ENCODE measurements at places on chromosomes 2 and 18. TPM values are rescaled to one million over a fixed set of nuclear protein-coding genes. Genes with fewer than 3 reads are reported as not detected.

Gene IL36G
- total RNA-seq, result not detected

Gene C1QL2
- 0.29 TPM for total RNA-seq

Gene NEURL3
- 0.87 TPM for total RNA-seq

Gene CYS1
- total RNA-seq, result 1.3 TPM

Gene DPP10
- not detected for total RNA-seq

Gene ITPRIPL1
- not detected for total RNA-seq

Gene INSIG2
- total RNA-seq, result 12.4 TPM

Gene CTAGE1
- not detected for total RNA-seq

Gene ALK
- not detected for total RNA-seq

Gene MCEE
- total RNA-seq, result 14.0 TPM

Gene IL36B
- total RNA-seq, result not detected

Gene IKZF2
- 0.13 TPM for total RNA-seq

Gene ADCYAP1
- total RNA-seq, result not detected

Gene LCLAT1
- total RNA-seq, result 16.4 TPM

Gene RPRM
- total RNA-seq, result not detected

Gene TEKT4
- total RNA-seq, result not detected

Gene MC2R
- not detected for total RNA-seq

Gene AQP12A
- not detected for total RNA-seq

Gene ABCG8
- total RNA-seq, result not detected

Gene IGFBP2
- total RNA-seq, result 93.5 TPM

Gene CIB4
- total RNA-seq, result 0.50 TPM

Gene PDCD1
- total RNA-seq, result not detected

Gene ZNF516
- total RNA-seq, result 4.1 TPM

Gene ANKMY1
- total RNA-seq, result 9.7 TPM

Gene MXD1
- 1.7 TPM for total RNA-seq

Gene VRK2
- 29.6 TPM for total RNA-seq

Gene GMCL1
- 11.5 TPM for total RNA-seq

Gene CACNB4
- total RNA-seq, result 0.15 TPM

Gene SCN2A
- total RNA-seq, result not detected

Gene EVX2
- total RNA-seq, result not detected
